GM12891 (cell line): ENCODE measurements at places on chromosomes 4 and X.

- no peak for DNase-seq
These were observed 83.8 kb downstream of the EGF start for GRCh38 chr4:109996526-109996925.

DNA sequence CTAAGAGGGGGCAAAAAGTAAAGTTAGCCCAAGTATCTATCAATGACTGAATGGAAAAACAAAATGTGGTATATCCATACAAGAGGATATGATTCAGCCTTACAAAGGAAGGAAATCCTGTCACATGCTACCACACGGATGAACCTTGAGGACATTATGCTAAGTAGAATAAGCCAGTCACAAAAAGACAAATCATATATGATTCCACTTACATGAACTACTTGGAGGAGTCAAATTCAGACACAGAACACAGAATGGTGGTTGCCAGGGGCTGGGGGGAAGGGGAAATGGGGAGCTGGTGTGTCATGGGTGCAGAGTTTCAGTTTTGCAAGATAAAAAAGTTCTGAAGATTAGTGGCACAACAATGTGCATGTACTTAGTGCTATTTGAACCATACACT, 101.8 kb downstream of the SH3KBP1 start:
- no peak for DNase-seq

DNA sequence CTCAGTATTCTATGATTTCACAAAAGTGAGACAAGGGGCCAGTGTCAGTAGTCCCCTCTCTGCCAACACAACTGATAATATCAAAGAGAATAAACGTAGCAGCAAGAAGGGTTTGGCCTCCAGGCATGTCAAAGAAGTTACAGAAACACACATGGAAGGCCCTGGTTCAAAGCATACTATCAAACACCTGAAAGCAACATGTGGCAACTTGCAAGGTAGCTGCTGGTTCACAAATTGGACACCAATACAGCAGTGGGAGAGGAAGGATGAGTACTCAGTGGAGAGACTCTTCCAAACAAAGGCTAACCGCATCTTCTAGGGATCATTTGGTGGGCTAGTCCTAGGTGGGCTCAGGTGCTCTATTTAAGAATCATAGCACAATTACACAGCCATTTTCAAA, 74.9 kb upstream of the MAOA start:
- no peak for DNase-seq

DNA sequence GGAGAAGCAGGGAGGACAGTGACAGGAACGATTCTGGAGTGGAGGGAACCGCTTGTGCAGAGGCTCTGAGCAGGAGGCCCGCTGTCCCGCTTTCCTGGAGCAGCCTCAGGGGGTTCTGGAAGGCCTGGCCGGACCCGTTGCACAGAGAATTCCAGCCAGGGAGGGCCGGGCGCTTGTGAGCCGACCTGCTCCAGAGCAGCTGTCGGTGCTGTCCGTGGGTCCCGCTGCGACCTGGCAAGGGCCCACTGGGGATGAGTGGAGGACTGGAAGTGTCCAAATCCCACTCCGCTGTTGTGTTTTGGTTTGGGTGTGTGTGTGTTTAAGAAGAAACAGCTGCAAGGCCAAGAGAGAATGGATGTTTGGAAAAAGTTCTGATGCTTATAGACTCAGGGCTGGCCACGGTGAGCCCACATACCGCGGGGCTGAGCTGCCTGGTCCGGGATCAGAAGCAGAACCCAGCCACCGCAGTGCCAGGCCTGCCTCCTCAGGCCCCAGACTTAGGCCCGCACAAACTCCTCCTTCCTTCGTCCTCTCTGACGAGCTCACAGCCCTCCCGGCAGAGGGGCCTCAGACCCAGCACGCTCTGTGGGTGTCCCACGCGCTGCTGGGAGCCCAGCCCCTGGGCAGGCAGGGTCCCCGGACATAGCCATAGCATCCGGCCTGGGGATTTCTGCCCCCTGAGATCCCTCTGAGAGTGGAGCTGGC, 73.9 kb downstream of the HTRA3 start:
- DNase-seq = no peak

- no peak for DNase-seq
These were observed 27.1 kb upstream of the STX18 start for GRCh38 chr4:4568806-4569427.

GRCh38 chr4:87882321-87882720, 49.6 kb downstream of the MEPE start:
- DNase-seq = no peak

DNA sequence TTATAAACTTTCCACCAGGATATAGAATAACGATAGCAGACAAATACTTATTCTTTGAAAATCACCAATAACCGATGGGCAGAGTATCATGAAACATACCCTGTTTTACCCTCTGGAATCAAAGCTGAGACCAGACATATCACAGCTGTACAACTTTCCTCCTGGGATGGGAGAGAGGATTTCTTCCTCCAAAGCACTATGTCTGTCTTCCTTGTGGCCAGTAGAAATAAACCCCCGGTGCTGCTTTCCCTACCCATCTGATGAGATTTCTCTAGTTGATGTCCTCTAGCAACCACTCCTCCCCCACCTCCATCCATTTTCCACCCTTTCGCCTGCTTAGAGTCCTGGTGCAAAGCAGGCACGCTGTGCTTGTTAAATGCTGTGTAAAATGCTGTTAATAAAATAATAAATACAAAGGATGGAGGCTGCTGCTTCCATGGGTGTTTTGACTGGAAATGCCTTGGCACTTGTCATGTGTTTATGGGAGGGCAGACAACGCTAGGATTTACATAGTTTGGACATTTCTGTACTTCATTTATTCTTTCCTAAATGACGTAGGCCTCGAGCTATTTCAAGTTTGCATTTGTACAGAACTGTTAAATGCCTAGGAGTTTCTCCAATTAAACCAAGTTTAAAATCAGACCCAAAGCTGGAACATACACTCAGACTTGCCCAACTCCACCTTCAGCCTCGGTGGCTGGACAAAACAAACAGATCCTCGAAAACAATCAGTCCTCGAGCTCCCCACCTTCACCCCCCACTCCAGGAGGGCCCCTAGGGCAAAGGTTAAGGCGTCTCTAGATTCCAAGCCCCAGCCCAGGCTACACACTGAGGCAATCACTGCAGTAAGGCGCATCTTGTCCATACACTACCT, 10.1 kb downstream of the BCOR start:
- DNase-seq = no peak

- no peak for DNase-seq
These were observed 17.7 kb upstream of the SLC25A43 start for GRCh38 chrX:119381349-119381944.

DNA sequence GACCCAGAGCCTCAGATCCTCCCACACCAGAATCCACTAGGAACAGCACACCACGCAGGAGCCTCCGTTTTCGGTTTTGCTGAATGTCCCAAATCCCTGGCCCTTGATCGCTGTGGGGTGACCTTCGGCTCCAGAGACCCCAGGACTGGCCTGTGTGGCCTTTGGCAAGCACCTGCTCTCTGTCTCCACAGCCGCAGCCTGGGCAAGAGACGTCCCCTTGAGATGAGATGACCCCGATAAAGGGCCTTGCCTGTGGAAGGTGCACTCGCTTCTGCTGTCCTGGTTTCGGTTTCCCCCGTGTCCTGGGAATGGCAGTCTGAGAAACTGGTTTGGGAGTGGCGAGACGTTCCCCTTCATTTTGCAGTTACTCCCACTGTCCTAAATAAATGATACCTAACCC, 9.6 kb downstream of the PSAPL1 start:
- DNase-seq = no peak

- no peak for DNase-seq
These were observed 7.7 kb upstream of the ARHGEF38 start for GRCh38 chr4:105544520-105545286.

GRCh38 chr4:37439809-37440474, 195.4 kb downstream of the NWD2 start:
- no peak for DNase-seq

DNA sequence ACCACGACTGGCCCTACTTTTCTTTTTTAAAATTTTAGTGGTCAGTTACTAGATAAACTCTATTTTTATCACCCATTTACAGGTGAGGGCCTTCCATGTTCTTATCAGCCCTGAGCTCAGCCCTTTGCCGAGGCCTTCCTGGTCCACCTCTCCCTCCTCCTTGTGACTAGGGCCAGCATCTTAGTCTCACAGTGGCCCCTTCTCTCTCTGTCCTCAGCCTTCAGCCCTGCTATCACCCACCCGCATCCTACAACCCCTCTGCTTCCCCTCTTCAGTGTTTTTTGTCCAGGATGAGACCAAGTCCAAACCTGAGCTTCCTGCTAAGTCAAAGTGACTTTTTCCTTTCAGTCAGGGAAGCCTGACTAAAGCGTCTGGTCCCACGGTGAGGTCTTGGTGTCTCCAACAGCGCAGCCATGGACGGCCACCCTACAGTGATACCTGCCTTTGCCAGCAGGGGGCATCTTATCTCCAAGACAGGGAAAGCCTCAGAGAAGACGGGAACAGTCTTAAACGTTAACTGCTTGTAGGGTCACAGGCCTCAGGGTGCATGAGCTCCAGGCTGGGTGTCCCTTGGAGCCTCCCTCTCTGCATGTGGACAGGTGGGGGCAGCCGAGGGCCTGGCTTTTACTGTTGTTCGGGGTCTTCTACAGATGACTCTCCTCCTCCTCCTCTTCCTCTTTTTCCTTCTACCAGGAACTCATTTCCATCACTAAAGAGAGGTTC, 11.7 kb upstream of the GAGE10 start:
- peak; percentile 25 for DNase-seq

DNA sequence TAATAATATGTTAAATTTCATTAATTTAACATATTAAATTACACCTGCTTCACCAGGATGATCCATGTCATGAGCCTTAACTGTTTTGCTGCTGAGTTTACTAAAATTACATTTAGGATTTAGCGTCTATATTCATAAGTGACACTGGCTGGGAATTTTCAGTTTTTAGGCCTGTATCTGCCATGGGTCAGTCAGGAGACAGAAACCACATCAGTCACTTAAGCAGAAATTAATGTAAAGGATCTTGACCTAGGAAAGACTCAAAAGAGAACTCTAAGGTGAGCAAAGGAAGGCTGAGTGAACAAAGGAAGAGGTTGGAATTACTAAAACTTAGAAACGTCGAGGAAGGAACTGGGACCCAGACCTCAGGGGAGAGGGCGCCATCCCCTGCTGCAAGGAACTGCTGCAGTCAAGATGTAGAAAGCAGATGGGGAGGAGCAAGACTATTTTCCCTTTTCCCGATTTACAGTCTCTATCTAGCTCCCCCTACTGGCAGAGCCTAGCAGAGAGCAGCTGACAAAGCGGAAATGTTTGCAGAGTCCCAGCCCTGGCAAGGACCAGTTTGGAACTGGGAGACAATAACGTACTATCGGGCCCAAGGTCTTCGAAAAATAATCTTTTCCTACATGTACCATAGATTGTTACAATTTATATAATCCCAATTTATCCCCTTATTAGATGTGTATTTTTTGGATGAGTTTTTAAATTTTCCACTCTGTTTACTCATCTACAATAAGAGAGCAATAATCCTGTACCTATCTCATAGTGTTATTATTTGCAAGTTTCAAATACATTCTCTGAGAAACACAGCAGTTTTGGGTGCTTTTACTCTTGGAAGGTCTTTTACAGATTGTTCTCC, 22.6 kb upstream of the RBBP7 start:
- DNase-seq = no peak

DNA sequence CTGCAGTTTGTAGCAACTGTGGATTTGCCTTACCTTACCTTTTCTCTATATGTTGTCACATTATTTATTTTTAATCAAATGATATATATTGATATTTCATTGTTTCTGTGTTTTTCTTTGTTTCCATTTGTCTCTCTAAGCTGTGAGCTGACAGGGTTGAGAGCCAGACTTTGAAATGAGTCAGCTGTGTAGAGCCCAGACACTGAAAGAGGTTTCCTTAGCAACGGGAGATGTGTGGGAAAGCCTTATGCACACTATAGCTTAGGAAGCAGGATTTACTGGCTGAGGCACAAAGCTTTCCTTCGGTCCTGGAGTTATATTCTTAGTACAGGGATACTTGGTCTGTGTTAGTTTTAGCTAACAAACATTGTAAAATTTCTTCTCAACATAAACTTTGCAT, 192.2 kb downstream of the FGF13 start:
- DNase-seq = no peak

DNA sequence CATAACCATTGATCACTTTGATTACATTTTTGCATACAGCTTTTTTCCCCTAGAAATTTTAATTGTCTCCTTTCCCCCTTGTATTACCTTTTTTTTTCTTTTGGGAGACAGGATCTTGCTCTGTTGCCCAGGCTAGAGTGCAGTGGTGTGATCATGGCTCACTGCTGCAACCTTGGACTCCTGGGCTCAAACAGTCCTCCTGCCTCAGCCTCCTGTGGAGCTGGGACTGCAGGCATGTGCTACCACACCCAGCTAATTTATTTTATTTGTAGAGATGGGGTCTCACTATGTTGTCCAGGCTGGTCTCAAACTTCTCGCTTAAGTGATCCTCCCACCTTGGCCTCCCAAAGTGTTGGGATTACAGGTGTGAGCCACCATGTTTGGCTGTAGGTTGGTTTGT, 47.0 kb downstream of the ZFX start:
- no peak for DNase-seq

DNA sequence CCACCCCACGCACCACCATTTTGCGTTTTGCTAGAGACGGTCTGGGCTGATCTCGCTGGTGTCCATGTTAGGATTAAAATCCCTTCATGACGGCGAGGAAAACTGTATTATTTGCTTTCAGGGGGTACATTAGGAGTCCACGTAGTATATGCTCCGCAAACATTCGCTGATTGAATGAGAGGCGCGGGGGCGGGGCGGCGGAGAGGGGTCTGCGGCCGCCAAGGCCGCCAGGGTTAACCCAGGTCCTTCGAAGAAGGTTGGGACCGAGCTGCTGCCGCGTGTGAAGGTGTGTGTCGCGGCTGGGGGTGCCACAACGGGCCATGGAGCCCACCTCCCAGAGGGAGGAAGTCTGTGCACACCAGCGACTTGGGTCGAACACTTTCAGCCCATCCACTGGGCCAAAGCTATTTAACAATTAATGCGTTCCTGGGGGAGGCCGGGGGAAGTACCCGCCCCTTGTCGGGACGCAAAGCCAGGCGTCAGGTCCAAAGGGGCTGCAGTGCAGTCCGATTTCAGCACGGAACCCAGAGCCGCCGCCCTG, 6.4 kb upstream of the PITX2 start:
- DNase-seq = no peak

- peak; percentile 24 for DNase-seq
These were observed at the start of gene SLC4A4 for GRCh38 chr4:71338846-71339593. Gene SLC4A4 (plus strand): TSS chr4:71339020.

- DNase-seq = no peak
These were observed 45.2 kb upstream of the SLC39A8 start for GRCh38 chr4:102390438-102390837.

DNA sequence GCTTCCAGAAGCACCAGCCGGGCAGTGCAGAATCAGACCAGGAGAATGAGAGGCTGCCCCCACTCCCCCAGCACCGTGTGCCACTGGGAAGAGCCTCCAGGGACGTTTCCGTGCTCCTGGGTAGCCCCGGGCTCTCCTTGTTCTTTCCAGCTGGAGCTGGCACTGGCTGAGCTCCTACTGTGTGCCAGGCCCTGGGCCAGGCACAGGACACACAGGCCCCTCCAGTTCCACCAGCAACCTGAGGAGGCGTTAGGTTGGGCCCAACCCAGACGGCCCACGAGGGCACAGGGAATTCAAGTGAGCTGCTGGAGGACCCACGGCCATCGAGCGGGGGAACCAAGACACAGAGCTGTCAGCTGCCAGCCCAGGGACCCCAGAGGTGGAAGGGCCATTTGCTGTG, 15.9 kb upstream of the ADRA2C start:
- DNase-seq = no peak
